ENCODE measurements at places on chromosomes 11 and 22.
A peak's percentile ranks its signal among the peaks of the same experiment; 100 is the strongest.

- peak; percentile 91 for DNase-seq
Observed at GRCh38 chr11:69122630-69123431, 32.9 kb upstream of the SMIM38 start.

- DNase-seq, result no peak
Observed at GRCh38 chr11:20962581-20962980, 293.2 kb downstream of the NELL1 start.

- DNase-seq, result no peak
Observed at GRCh38 chr11:74925281-74925680, 23.6 kb downstream of the XRRA1 start.

GRCh38 chr11:44615041-44615755 lies 49.7 kb downstream of the CD82 start:
- DNase-seq, result no peak

DNA sequence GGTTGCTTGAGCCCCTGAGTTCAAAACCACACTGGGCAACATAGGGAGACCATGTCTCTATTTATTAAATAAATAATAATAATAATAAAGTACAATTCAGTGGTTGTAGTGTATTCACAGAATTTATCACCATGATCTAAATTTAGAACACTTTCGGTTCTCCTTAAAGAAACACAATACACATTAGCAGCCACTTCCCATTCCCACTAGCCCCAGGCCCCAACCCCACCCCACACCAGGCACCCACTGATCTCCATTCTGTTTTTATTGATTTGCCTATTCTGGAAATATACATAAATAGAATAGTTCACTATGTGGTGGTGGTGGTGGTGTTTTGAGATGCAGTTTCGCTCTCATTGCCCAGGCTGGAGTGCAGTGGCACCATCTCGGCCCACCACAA lies 45.7 kb downstream of the BCL2L13 start:
- no peak for DNase-seq

DNA sequence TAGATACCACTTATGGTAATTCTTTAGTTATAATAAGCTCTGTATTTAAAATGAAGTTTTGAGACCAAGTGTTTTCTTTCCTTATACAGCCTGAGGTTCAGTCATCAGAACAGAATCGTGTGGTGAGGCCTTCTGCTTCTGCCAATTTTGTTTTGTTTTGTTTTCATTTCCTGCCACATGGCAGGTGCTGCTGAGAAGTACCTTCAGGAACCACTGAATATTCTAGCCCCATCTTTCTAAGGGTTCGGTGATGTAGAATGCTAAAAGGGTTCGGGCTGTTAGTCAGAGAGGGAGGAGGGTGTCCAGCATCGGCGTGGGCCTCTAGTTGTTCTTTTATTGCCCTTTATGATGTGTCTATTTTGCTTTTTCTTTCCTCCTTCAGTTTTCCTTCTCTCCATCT lies 25.8 kb downstream of the TNRC6B start:
- DNase-seq, result peak; percentile 28

DNA sequence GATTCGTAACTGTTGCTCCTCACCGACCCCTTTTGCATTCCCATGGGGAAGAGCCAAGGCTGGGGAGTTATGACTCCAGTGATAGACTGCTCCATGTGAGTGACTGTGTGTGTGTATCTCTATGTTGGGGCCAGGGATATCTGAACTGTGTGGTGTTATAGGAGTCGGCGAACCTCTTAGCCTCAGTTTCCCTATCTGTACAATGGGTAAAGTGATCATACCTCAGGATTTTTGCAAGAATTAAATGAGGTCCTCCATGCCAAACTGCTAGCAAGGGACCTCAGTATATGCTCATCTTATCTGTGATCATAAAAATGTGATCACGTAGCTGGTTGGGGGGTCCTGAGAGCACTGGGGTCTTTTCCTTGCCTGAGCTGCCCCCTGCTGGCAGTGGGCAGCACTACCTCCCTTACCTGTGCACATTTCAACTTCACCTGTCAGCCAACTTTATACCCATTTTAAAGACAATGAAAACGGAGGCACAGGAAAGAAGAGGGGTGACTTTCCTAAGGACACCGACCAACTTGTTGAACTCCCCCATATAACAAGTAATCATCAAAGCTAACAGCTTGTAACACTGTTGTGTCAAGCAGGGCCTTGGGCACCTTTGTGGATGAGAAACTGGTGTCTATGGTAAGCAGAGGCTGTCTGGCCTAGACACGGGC lies 1.4 kb upstream of the DPP3 start:
- no peak for DNase-seq

- DNase-seq, result no peak
Observed at GRCh38 chr11:60955571-60955970, 3.6 kb upstream of the SLC15A3 start.

DNA sequence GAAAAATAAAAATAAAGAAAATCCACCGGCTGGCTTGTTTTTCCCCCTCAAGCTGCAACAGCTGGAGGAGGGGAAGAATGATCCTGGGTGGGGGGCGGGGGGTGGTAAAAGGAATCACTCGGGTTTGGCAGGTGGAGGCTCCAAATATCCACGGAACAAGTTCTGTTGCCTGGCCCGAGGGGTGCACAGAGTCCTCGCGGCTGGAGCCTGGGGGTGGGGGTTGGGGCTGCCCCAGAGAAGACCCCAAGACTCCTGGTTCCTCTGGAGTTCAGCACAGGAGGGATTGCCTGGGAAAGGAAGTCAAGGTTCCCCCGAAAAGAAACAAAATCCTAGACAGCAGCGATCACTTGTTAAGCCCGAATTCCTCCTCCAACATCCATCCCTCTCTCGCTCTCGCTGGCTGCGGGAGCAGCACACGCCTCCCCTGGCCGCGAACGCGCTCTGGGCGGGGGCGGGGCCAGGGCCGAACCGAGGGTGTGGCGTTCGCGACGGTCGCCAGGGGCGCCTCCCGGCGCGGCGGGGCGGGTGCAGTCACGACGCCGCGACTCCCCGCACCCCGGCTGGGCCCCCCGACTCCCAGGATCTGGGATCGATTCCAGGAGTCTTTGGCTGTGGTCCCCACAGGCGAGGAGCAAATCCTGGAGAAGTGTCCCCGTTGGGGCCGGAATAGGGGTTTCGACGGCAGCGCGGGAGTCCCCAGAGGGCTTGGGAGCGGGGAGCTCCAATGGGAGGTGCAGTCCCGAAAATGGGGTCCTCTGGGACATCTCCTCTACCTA lies at the start of gene KCNA4:
KCNA4 (minus strand) TSS at position 443 of the 776 bp plus-strand sequence. CDS start 4,352 bp downstream, outside the sequence.
- DNase-seq, result no peak

GRCh38 chr11:41861838-41862237 lies 402.4 kb upstream of the LRRC4C start:
- DNase-seq, result no peak

- DNase-seq, result no peak
Observed at GRCh38 chr11:116690611-116691010, 82.2 kb downstream of the BUD13 start.

DNA sequence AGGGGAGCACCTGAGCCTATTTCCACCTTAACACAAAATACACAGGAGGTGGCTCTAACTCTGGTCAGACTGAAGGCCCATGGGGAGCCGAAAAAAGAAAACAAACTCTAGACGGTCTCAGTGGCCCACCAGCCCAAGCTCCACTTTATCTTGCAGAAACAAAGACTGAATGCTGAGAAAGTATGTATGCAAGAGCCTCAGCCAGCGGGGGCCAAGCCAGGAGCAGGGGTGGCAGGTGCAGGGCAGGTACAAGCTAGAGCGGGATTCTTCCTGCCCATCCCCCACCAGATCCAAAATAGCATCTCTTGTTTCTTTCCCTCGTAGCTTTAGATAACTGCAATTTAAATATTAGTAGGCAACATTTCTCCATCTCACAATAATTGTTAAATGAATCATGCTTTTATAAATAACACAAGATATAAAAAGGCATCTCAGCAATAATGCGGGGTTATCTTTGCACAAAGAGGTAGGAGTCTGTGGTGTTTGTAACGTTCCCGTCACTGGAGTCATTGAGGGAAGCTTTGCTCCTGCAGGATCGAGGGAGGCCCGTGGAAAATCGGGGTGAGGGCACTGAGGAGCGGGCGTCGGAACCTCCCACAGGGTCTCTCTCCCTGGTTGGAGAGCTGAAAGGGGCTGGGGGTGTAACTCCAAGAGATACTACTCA lies 418.0 kb downstream of the SHANK2 start:
- DNase-seq, result no peak

DNA sequence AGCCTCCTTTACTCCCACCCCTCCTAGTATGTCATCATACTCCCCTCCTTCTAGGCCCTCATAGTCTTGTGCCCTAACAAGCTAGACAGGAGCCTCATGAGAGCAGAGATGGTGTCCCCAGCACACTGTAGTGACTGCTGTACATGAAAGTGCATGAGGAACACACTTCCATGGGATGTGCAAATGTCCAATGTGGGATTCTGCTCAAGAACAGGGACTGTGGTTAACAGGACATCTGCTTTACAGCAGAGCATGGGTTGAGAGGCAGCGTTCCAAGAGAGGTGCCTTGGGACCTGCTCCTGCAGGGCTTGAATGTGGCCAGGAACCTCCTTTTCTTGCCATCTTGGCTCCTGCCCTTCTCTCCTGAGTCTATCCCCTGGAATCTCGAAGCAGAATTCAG lies 45.3 kb downstream of the HIRA start:
- no peak for DNase-seq

DNA sequence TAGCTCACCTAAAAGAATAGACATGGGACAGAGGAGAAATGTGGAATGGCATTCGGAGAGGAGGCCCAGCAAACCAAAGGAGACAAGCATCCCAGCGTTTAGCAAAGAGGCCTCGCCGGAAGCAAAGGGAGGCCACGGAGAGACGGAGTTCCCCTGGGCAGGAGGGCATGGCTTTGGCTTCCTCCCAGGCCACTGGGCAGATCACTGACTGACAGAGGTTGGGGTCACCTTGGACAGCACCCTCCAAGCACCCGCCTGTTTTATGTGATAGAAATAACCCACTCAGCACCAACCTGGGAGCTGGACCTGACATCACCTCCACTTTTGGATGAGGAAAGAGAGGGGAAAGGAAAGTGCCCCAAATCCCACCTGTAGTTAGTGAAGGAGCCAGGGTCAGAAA lies 434.1 kb downstream of the BRD1 start:
- no peak for DNase-seq

GRCh38 chr22:38638216-38638615 lies 18.0 kb downstream of the FAM227A start:
- no peak for DNase-seq

DNA sequence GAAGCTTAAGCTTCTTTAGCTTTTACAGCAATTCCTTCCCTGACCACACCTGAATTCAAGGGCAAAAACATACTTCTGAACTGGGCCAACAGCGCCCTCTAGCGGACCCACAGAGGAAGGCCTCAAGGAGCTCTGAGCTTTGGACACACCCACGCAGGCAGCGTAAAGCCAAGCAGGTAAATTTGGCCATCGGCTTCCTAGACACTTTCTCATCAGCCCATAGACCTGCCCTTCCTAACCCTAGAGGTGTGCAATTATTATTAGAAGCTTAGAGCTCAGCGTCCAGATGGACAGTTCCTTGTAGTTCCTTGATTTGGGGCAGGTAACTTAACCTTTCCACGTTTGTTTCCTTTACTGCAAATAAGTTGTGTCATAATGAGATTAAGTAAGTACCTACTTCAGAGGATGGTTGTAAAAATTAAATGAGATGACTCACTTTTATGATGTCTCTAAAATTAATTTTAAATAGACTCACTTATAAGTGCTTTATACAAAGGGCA lies 25.7 kb upstream of the HMGXB4 start:
- peak; percentile 51 for DNase-seq

- no peak for DNase-seq
Observed at GRCh38 chr11:121415856-121416255, 36.3 kb upstream of the SORL1 start.

DNA sequence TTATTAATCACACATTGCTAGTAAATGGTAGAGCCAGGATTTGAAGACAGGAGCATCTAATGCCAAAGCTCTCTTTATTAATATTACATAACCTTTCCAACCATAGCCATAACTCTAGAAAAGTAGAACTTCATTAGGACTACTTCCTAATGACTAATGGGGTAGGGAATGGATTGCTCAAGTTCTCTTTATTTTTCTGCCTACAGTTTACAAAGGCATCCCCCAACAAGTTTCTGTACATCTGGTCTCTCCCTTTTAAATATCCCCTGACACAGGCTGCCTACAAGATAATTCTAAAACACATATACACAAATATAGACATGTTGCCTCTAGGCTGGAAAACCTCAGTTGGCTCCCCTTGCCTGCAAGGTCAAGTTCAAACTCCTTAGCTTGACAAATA lies 534.9 kb downstream of the SOX6 start:
- no peak for DNase-seq

GRCh38 chr11:110522471-110522870 lies 92.7 kb downstream of the FDX1 start:
- no peak for DNase-seq

DNA sequence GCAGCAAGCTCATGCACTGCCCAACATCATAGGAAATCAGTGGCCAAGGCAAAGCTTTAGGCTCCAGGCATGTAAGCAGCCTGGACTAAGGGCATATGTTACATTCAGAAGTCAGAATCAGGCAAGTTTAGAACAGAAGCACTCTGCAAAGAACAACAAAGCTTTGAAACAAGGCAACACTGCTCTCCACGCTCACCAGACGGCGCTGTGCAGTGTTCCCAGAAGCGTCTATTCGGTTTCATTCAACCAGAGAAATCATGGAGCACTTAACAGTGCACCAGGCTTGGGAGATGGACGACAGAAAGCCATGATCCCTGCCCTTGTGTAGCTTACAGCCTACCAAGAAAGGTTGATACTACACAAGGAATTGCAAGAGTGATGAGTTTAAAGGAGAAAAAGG lies 555.8 kb downstream of the BUD13 start:
- no peak for DNase-seq

DNA sequence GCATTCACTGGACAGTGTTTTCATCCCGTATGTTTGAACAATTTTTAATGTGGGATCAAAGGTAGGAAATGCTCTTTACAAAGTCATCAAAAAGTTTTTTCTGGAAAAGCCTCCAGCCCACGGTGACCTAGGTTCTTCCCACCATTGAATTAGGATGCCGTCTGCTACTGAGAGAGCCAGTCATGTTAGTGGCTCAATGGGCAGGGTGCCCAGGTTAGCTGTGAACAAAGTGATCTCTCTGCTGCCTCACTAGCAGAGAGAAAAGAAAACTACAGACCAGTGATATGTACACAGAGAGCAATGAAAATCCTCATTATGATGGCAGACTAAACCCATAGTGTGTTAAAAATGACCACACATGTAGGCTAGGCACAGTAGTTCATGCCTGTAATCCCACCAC lies 32.4 kb downstream of the KCNQ1 start:
- no peak for DNase-seq

GRCh38 chr11:67561971-67562619 lies 21.5 kb upstream of the GSTP1 start:
- no peak for DNase-seq

- peak; percentile 29 for DNase-seq
Observed at GRCh38 chr11:43868852-43869567, 11.6 kb upstream of the ALKBH3 start.

GRCh38 chr11:1397862-1398527 lies 8.3 kb downstream of the BRSK2 start:
- DNase-seq, result no peak

GRCh38 chr22:40346185-40347118 lies at the start of gene ADSL:
Gene ADSL, plus strand, starts transcription at chr22:40346500. Its CDS starts 59 bp downstream, at chr22:40346559.
- DNase-seq, result peak; percentile 70

- DNase-seq, result no peak
Observed at GRCh38 chr11:72430741-72431570, 3.4 kb downstream of the CLPB start.

All from stimulated activated CD4-positive, alpha-beta T cell treated with anti-CD3 and anti-CD28 coated beads, Interleukin-2, amount 100 ng/mL, for 4 hours (primary cell).